Neural cell (in vitro differentiated cells): ENCODE measurements at places on chromosomes 13 and 19. TPM values are rescaled to one million over a fixed set of nuclear protein-coding genes. Genes with fewer than 3 reads are reported as not detected.

Gene CEACAM8
- polyA plus RNA-seq = not detected in 2 replicates

Gene LENG8
- 24.2 and 50.8 TPM in 2 replicates for polyA plus RNA-seq

Gene GAPDHS
- polyA plus RNA-seq = not detected in 2 replicates

Gene FGF21
- not detected in 2 replicates for polyA plus RNA-seq

Gene DPY19L3
- 26.7 and 30.6 TPM in 2 replicates for polyA plus RNA-seq

Gene SLC1A6
- 46.6 and 51.7 TPM in 2 replicates for polyA plus RNA-seq

Gene POLRMT
- 28.3 TPM in 2 replicates for polyA plus RNA-seq

Gene MBD3L2
- polyA plus RNA-seq = not detected in 2 replicates

Gene C19orf81
- 17.0 and 28.3 TPM in 2 replicates for polyA plus RNA-seq

Gene CYSLTR2
- polyA plus RNA-seq = 0.19 and 0.26 TPM in 2 replicates

Gene MED26
- 3.8 and 4.2 TPM in 2 replicates for polyA plus RNA-seq

Gene F7
- polyA plus RNA-seq = 0.32 and 0.40 TPM in 2 replicates

Gene WDR87
- not detected in 2 replicates for polyA plus RNA-seq

Gene ZNF28
- polyA plus RNA-seq = 10.0 and 15.4 TPM in 2 replicates

Gene NXNL1
- not detected in 2 replicates for polyA plus RNA-seq

Gene ZFP28
- polyA plus RNA-seq = 39.9 and 45.1 TPM in 2 replicates

Gene HDGFL2
- 79.7 and 89.1 TPM in 2 replicates for polyA plus RNA-seq

Gene MUC16
- not detected in 2 replicates for polyA plus RNA-seq

Gene PGLYRP1
- not detected in 2 replicates for polyA plus RNA-seq

Gene ZNF682
- polyA plus RNA-seq = 52.2 and 57.1 TPM in 2 replicates

Gene LILRA1
- polyA plus RNA-seq = not detected in 2 replicates

Gene C19orf67
- not detected in 2 replicates for polyA plus RNA-seq

Gene NOVA2
- 7.6 and 9.3 TPM in 2 replicates for polyA plus RNA-seq

Gene CYP4F12
- polyA plus RNA-seq = not detected in 2 replicates

Gene AMER2
- 32.9 and 33.2 TPM in 2 replicates for polyA plus RNA-seq

Gene C5AR2
- polyA plus RNA-seq = not detected in 2 replicates

Gene ZNF486
- 1.6 and 1.9 TPM in 2 replicates for polyA plus RNA-seq
